ENCODE measurements at places on chromosomes 7 and 10. TPM values are rescaled to one million over a fixed set of nuclear protein-coding genes. Genes with fewer than 3 reads are reported as not detected.

The ASZ1 gene
- not detected for total RNA-seq

The LRRN3 gene
- 0.69 TPM for total RNA-seq

The EN2 gene
- total RNA-seq = 0.69 TPM

DNA sequence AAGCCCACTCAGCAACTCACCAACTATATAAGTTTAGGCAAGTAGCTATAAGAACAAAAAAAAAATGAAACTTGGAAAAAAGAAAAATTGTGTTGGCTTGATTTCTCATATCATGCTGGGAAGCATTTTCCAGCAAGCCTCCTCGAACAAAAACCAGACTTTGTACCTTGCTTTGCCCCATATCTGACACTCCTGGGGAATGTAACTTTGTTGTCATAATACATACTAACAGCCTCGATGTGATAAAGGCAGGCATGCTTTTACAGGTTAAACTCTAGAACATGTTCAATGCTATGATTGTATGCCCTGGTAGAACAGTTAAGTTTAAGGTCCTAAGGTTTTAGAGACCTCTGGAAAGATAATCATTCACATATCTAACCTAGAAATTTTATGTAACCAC, 11.6 kb downstream of the CFAP43 start:
- DNase-seq = no peak

GRCh38 chr10:78021201-78021600, 8.1 kb downstream of the POLR3A start:
- DNase-seq = no peak

DNA sequence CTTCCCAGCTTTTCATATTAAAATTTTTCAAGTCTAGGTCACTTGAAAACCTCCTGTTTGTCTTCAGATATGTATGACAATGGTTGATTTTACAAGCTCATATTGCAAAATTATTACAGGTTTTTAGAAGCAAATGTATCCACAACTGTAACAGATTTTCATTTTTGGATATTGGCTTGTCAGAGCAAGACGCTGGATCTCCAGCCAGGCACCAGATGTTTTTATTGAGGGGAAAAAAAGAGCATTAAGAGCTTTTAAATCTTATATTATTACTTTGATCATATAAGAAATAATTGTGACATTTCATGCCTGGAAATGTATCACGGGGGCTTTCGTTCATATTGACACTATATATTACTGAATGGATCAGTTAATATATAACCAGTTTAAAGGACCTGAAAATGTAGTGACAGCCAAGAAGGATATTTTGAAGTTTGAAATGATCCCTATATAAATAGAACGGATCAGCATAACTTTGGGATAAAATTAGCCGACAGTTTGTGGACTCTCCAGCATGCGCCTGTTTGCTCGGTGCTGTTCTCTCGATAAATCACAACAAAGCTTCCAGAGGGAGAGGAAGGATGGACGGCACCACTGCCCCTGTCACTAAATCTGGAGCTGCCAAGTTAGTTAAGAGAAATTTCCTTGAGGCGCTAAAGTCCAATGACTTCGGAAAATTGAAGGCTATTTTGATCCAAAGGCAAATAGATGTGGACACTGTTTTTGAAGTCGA, at the start of gene ASB4:
TSS of gene ASB4 (plus strand) at position 553 of the 733 bp plus-strand sequence. CDS start at position 582, 29 bp downstream.
- no peak for DNase-seq

GRCh38 chr10:89042562-89042961, 52.0 kb downstream of the FAS start:
- DNase-seq = no peak

Data from LHCN-M2 (cell line).